Fibroblast of lung (primary cell): ENCODE measurements at places on chromosomes 16 and 17. TPM values are rescaled to one million over a fixed set of nuclear protein-coding genes. Genes with fewer than 3 reads are reported as not detected.

CDR2L gene
- total RNA-seq, result 6.7 and 12.2 TPM in 2 replicates

SOCS7 gene
- total RNA-seq, result 9.4 and 9.8 TPM in 2 replicates

ZNF423 gene
- total RNA-seq, result 0.17 and 0.77 TPM in 2 replicates

NTHL1 gene
- 34.7 and 44.4 TPM in 2 replicates for total RNA-seq

PRAC1 gene
- not detected in 2 replicates for total RNA-seq

PLLP gene
- total RNA-seq, result not detected in 2 replicates

CMTM2 gene
- total RNA-seq, result not detected in 2 replicates

PMFBP1 gene
- 0.17 and 0.51 TPM in 2 replicates for total RNA-seq

UTP18 gene
- total RNA-seq, result 27.9 and 31.6 TPM in 2 replicates

TM4SF5 gene
- not detected in 2 replicates for total RNA-seq

EMP2 gene
- 17.2 and 22.5 TPM in 2 replicates for total RNA-seq

HBA1 gene
- total RNA-seq, result not detected in 2 replicates

SP6 gene
- total RNA-seq, result under 0.01 TPM in 1 of 2 replicates, not detected in the other

MYH1 gene
- total RNA-seq, result not detected in 2 replicates
